ENCODE measurements at places on chromosomes 1 and 21.
A peak's percentile ranks its signal among the peaks of the same experiment; 100 is the strongest.

DNA sequence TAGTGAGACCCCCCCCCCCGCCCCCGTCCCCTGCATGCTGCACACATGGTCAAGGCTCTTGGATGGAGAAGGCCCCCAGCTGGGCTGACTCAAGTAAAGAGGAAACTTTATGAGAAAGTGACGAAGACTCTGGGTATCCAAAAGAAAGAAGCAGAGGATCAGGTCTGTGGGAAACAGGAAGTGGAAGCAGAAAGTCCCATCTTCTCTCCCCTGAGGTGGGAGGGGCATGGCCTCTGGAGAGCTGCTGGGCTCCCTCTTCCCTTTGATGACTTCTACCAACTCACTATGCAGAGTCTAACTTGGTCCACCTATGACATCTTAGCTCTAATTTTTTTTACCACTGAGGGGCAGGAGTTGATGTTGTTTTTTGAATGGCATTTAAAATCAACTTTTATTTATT lies 42.7 kb upstream of the LIN9 start:
- no peak for DNase-seq

DNA sequence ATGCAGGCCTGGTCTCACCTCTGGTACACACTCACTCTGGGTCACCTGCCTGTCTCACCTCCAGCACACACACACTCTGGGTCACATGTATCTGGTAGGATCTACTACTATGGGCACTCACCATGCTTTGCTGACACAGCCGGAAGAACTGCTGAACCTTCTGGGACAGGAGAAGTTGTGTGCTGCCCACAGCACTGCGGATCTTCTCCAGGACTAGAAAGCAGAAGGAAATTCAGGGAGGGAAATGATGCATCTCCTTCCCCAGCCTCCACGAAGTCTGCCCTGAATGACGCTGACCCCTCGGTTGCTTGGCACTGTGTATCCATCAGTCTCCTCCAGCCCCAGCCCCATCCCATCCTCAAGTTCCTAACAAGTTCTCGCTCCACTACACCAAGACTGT lies 7.9 kb upstream of the SMIM12 start:
- no peak for DNase-seq

GRCh38 chr1:223504741-223505140 lies 111.5 kb downstream of the CCDC185 start:
- peak; percentile 64 for DNase-seq

DNA sequence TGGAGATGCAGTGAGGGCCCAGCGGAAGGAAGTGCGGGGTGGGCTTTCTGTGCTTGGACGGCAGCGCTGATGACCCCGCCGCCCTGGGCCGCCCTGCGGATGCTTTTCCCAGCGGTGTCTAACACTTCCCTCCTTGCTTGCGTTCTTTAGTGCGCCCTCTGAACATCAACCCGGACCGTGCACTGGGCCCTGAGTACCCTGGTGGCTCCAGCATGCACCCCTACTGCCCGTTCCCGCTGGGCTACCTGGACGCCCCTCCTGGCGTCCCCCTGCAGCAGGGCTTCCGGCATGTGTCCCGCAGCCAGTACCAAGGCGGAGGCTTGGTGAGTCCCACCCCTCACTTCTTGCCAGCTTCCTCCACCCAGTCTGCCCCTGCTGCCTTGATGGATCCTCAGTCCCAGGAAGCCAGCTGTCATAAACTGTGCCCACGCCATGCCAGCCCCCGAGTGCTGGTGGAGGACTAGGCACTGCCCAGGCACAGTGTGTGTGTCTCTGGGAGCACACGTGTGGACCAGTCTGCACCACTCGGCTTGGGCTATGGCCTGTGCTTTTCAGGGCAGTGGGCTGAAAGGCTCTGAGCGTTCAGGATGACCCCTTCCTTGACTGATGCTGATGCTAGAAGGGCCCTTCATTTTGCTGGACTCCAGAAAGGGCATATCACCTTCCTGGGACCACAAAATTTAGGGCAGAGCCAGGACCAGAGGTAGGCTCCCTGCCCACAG lies 2.3 kb downstream of the DMRTB1 start:
- no peak for DNase-seq

DNA sequence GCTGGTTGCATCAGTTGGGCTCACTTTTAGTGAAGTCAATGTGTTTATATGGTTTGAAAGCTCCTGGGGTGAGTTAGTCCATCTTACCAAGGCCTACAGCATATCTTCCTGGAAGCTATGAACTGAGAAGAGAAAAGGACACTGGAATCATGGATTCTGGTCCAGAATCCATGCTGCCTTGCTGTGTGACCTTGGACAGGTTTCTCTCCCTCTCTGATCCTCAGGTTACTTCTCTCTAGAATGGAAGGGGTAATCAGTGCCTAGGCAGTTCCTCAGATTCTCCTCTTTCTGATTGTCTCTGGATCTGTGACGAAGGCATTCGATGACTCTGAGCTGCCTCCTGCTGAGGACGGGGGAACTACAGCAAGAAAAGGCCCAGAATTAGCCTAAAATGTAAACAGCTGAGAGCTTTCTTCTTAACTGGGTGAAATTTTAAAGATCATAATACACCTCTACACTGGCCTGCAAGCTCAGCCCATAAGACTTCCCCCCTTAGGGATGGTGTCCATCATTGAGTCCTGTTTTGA lies 425.0 kb upstream of the VAMP3 start:
- DNase-seq = no peak

GRCh38 chr1:44012941-44013609 lies 18.2 kb downstream of the SLC6A9 start:
- DNase-seq = no peak

- DNase-seq = no peak
Measured at GRCh38 chr21:26962621-26963181, 4.2 kb downstream of the ADAMTS5 start.

DNA sequence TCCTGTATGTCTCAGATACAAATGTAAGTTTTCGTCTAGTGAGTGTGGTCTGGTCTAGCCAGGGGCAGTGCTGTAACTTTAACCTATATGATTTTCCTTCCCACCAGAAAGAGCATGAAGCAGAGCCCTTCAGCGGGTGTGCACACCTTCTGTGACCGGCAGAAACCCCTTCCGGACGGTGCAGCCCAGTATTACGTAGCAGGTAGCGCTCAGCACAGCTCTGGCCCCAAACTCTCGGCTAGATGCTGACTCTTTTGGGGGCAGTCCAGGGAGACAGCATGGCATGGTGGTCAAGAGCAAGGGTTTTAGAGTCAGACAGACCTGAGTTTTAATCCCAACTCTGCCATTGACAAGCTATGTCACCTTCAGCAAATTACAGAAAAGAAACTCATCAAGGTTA lies 28.0 kb upstream of the TMEM222 start:
- no peak for DNase-seq

- no peak for DNase-seq
Measured at GRCh38 chr1:228005511-228006033, 1.2 kb upstream of the WNT3A start.
